Right atrium auricular region (tissue), 2 donors: ENCODE measurements at places on chromosomes 7 and 10. TPM values are rescaled to one million over a fixed set of nuclear protein-coding genes. Genes with fewer than 3 reads are reported as not detected.

The CUBN gene
- total RNA-seq: 0.94 TPM

The KIF20B gene
- 2.9 TPM for total RNA-seq

The NCAPG2 gene
- total RNA-seq: 3.1 TPM

The NKX1-2 gene
- total RNA-seq: not detected

The DDIT4 gene
- 100 TPM for total RNA-seq

The FKBP6 gene
- not detected for total RNA-seq

The TMEM270 gene
- not detected for total RNA-seq

The SUN3 gene
- total RNA-seq: not detected

The EFCAB10 gene
- not detected for total RNA-seq

The LGI1 gene
- not detected for total RNA-seq

The LRRD1 gene
- 0.30 TPM for total RNA-seq

The GJD4 gene
- total RNA-seq: not detected

The FBXL13 gene
- 1.7 TPM for total RNA-seq

The CHCHD2 gene
- 439 TPM for total RNA-seq

The UTF1 gene
- total RNA-seq: not detected

The KDM7A gene
- 15.4 TPM for total RNA-seq

The PDCD11 gene
- total RNA-seq: 11.2 TPM
